ENCODE measurements at places on chromosomes 16 and 17.

- DNase-seq = no peak
Measured at GRCh38 chr16:70151391-70151790, 22.2 kb upstream of the CLEC18C start.

- no peak for DNase-seq
Measured at GRCh38 chr16:84884596-84885341, 65.0 kb downstream of the CRISPLD2 start.

GRCh38 chr16:2528161-2529060, 2.8 kb downstream of the CEMP1 start:
- no peak for DNase-seq

DNA sequence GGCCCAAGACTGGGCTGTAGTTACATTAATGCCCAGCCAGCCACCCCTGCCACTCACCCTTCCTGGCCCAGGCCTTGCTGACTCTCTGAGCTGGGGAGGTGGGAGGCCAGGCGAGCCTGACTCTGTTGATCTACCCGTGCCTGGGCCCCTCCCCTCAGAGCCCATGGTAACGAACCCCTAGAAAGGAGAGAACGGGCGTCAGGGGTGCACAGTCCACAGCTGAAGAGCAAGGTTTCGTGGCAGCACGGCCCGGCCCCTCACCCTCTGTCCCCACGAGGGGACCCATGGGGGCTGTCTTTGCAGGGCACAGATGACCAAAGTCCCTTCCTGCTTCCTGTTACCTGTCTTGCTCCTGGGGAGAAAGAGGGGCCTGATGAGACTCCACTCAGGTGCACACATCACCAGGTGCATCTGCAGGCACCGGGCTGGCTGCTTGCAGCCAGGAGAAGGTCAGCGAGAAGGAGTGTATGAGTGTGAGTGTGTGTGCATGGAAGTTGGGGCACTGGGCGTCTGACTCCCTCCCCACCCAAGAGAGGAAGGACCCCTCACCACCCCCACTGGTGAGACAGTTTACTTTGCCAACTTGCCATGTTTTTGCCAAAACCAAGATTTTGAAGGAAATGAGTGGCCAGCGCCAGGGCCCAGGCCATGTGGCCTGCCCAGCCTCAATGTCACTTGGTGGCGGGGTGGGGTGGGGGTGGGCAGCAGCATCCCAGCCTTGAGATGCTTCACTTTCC, 359.1 kb downstream of the SEC14L1 start:
- no peak for DNase-seq

- no peak for DNase-seq
Measured at GRCh38 chr16:2040787-2041522, 6.7 kb downstream of the NTHL1 start.

DNA sequence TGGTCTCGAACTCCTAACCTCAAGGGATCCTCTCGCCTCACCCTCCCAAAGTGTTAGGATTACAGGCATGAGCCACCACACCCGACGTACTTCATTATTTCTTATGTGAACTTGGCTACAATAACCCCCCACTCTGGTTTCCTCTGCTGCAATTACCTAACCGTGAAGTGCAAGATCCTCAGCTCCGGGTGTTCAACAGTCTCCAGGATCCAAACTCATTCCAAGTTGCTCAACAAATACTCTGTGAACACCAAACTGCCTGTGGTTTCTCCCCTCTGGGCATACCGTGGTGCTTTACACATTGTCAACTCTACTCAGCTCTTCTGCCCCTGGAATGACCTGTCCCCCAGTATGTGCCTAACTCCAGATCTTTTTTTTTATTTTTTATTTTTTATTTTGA, 6.8 kb upstream of the SULT1A1 start:
- no peak for DNase-seq

DNA sequence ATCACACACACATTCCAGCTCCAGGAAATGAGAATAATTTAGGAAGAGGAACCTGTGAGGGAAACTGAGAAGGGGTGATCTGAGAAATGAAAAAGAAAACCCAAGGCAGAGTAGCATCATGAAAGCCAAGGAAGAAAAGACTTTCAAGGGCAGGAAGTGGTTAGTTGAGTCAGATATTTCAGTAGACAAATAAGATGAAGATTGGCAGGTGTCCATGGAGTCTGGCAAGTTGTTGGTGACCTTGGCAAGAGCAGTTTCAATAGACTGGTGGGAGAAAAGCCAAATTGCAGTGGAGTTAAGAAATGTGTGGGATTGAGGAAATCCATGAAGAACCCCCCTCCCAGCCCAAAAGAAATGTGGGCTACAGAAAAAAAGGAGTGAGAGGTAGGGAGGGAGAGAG, 10.7 kb downstream of the GNAO1 start:
- no peak for DNase-seq

Measured in NCI-H1092 (cell line).